Amniotic epithelial cell (primary cell): ENCODE measurements at places on chromosomes 5 and 9.

DNA sequence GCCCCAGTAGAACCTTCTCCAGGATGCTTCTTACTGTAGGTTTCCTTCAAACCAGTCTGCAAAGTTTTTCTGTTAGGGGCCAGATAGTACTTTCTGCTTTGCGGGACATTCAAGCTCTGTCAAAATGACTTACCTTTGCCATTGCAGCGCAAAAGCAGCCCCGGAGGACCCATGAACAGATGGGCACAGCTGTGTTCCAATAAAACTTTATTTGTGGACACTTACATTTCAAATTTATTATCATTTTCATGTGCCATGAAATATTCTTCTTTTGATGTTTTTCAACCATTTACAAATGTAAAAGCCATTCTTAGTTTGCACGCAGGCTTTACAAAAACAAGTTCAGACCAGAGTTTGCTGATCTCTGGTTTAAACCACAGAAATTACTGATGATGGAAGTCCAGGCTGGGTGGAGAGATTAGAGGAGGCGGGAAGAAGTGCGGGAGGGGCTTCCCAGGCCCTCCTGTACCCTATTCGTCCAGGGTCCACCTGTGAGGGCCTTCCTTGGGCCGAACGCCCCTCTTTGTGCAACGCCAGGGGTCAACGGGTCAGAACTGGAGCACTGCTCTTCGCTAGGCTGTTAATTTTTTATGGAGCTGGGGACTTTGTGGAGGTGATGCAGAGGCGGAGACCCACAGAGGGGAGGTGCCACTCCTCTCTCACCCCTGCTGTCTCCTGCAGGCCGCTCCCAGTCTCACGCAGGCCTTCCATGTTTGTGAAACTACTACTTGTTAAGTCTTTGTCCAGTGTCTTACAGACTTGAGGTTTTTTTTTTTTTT lies 7.6 kb upstream of the ASS1 start:
- no peak for DNase-seq

- DNase-seq: no peak
Observed at GRCh38 chr9:126171641-126172040, 155.0 kb upstream of the MVB12B start.

DNA sequence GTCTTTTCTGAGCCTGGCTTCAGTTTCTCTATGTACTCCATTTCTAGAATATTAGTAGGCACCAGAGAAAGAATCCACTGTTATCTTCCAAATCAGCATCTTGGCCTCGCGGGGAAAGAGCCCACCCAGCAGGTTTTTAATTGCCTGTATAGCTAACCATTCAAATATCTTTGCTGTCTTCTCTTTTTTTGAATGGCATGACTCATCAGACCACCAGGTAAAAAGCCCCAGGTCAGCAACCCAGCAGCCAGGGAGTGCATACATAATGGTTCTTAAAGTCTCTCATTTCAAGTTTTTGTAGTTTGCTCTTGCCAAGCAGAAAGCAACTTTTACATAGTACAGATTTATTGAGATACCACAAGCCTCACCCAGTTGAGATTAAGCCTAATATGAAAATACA lies 50.7 kb downstream of the TMEM167A start:
- no peak for DNase-seq

GRCh38 chr9:124302921-124303320 lies 45.2 kb downstream of the NEK6 start:
- DNase-seq: no peak
